ENCODE measurements at places on chromosomes 4 and X. TPM values are rescaled to one million over a fixed set of nuclear protein-coding genes. Genes with fewer than 3 reads are reported as not detected.

The CT45A1 gene
- not detected for total RNA-seq

The F8A2 gene
- total RNA-seq: not detected

The DDIT4L gene
- total RNA-seq: 0.26 TPM

The TKTL2 gene
- total RNA-seq: not detected

The GPRASP3 gene
- 1.6 TPM for total RNA-seq

The ZNF630 gene
- total RNA-seq: 0.78 TPM

The PHEX gene
- 0.56 TPM for total RNA-seq

Data from epithelial cell of alveolus of lung (primary cell).